NCI-H2227 treated with DMSO at 0.1 percent for 48 hours (cell line): ENCODE measurements at places on chromosomes 6 and 20.

- DNase-seq = no peak
Observed at GRCh38 chr6:15322781-15323536, 77.1 kb downstream of the JARID2 start.

DNA sequence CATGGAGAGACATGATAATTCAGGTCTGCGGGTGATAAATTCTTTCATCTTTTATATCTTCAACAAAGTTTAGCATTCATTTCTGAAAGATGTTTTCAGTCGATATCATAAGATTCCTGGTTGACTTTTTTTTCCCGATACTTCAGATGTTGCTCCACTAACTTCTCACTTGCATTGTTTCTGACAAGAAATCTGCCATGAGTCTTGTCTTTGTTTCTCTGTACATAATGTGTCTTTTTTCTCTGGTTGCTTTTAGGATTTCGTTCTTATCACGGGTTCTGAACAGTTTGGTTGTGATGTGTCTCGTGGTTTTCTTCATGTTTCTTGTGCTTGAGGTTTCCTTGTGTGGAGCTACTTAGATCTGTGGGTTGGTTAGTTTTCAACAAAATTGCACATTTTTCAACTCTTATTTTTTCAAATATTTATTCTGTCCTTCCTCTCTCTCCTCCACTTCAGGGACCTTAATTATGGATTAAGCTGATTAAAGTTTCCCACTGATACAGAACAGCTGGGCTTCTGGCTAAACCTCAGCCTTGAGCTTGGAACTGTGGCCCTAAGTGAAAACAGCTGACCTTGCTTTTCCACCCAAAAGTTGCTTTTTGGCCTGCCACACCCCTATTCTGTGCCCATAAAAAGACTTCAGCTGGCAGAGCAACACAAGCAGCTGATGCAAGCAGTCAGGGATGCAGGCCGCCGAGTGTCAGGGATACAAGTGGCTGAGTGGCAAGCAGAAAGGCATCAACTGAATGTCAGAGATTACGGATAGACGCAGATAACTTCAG is 97.9 kb upstream of the SNX9 start:
- no peak for DNase-seq

GRCh38 chr20:24993337-24994185 is 1.0 kb upstream of the APMAP start:
- peak; percentile 36 for DNase-seq

DNA sequence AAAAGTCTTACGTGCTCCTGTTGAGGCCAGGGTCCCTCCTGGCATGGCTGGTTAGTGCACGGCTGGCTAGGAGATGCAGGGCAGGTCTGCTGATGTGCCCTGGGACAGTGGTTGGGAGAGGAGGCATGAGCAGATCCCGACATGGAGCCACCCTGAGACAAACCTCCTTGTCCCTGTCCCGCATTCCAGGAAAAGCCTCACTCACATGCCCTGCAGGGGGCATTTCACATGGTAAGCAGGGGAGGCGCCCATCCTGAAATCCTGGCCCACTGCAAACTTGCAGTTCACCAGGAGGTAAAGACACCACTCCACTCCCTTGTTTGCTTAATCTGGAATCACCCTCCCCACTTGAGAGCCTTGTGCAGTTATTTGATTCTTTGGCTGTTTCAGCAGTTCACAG is 116.7 kb upstream of the SLC24A3 start:
- DNase-seq = no peak

DNA sequence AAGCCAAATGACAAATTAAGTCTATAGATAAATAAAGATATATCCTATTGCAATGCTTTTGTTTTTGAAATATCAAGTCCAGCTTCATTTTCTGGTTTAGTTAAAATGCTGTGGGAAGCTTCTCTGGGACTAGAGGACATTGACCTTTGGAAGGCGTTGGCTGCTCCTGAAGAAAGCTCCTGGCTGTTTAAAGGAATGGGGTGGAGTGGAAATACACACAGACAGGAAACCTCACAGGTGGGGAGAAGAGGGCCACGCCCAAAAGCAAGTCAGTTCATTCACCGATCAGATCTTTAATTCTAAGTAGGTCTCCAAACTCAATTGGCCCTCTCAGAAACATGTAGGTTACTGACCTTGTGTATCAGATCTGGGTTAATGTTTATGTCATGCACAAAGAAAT is 59.6 kb downstream of the SPTLC3 start:
- DNase-seq = no peak

DNA sequence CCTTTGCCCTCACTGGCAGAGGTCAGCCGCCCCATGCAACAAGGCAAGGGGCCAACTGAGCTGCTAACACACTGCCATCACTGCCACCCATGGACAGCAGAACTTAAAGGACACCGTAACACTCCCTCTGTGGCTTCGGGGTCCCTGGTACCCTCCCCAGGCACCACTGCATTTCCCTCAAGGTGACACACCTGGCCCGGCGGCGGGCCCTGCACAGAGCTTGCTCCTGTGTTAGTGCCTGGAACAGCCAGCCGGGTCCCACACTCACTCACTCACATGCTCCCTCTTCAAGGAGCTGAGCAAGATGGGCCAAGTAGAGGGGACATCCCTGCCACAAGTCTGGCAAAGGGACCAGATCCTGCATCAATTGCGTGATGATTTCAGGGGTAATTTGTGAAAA is 126.5 kb upstream of the SOX4 start:
- DNase-seq = no peak

DNA sequence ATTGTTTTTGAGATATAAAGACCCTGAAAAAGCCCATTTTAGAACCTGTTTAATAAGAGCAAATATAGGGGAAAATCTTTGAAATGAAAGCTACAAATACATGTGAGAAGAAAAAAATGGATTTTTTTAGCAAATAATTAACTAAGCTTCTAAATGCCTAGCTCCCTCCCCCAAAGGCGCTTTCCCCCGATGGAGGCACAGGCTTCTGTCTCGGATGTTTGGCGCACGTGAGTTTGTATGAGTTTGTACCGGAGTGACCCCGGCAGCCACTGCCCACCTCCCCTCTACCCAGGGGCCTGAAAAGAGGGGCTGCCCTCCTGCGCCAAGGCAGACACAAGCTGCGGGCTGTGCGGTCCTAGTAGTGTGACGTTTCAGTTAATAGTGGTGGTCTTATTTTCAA is 50.4 kb upstream of the TMEM181 start:
- no peak for DNase-seq

- DNase-seq = no peak
Observed at GRCh38 chr6:153056308-153056707, 53.8 kb upstream of the MTRF1L start.

DNA sequence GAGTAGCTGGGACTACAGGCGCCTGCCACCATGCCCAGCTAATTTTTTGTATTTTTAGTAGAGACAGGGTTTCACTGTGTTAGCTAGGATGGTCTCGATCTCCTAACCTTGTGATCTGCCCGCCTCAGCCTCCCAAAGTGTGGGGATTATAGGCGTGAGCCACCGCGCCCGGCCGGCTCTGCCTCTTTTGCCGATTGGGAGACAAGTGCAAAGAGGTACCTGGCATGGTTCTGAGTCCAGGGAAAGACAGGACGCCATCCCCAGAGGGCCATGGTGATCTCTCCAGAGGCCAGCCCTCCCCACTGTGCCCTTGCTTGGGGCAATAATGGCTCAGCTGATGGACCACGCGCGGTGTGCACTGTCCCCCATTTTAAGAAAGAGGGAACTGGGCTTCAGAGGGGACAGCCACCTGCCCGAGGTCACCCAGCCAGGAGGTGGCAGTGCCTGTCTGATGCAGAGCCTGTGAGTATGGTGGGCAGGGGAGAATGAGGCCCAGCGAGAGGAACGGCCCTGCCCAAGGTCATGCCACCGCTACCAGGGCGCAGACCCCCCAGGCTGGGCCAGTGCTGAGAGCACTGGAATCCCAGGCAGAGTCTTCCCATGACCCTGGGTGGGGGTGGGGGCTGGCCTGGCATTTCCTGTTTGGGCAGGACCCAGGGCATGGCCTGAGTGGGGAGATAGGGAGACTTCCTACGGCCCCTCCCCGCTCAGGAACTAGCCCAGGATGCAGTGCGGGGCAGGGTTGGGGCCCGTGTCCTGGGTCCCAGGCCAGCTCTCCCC is 61.0 kb downstream of the SNAI1 start:
- DNase-seq = no peak

- DNase-seq = no peak
Observed at GRCh38 chr6:75501756-75502155, 8.2 kb upstream of the FILIP1 start.

DNA sequence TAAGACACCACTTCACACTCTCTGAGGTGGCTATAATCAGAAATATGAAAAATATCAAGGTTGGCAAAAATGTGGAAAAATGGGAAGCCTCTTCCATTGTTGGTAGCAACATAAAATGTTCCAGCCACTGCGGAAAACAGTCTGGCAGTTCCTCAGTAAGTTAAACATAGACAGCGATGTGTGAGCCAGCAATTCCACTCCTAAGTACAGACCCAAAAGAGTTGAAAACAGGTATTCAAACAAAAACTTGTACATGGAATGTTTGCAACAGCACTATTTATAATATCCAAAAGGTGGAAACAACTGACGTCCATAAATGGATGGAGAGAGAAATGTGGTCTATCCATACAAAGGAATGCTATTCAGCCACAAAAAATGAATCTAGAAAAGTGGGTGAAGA is 7.4 kb upstream of the PPDPF start:
- no peak for DNase-seq

- no peak for DNase-seq
Observed at GRCh38 chr20:21353236-21353635, 44.1 kb downstream of the NKX2-4 start.

DNA sequence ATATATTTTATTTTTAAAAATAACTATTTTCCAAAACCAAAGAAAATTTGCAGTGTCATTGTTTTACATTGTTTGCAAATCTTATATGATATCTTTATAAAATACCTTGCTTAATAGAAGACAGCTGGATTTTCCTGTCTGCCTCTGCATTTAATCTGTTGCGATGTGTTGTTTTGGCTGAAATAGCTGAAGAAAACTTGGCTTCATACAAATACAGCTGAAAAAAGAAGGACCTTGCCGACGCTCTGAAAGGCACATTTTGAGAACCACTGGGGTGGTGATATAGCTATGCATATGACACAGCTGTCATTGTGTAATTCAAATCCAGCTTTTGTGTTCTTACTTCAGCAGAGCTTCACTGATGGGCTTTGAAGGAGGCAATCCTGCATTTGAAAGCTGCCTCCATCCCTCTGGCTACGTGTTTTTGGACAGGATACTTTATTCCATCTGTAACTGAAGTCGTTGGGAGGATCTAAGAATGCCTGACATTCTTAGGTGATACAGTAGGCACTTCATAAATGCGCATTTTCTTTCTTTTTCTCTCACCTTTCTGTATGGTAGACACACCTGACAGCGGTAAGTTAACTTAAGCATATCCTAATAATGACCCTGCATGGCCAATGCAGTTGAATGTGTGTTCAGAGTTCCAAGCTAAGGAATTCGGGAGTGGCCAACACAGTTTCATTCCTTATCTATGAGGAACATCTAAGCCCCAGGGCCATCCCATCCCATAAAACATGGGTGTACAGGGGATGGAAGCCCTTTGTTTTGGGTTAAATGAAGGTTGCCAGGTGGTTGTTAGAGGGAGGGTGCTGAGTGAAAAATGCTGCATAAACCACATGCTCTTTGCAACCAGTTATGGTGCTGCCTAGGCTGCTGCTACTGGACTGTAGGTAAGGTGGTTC is 213.0 kb downstream of the TFAP2A start:
- no peak for DNase-seq

DNA sequence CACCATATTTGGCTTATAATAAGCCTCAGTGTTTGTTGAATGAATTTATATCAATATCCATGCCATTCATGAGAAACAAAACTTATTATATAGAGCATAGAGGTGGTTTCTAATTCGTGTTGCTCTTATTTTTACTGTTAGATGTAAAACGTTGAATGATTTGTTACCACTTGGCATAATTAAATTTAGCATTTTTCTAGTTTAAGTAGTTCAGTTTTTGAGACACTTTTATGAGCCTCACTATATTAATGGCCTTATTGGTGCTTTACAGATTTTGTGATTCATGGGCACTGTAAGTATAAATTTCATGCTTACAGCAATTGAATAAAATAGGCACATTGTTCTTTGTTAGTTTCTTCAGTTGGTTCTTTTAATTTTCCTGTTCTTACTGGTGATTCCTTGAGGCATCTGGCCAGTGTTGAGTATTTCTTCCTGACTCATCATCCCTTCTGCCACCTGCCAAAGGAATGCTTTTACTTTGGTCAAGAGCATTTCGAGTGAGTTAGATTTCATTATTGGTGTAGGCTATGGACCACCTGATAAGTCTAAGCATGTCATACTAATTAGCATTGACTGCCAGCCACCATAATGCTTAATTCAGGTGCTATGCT is 34.8 kb downstream of the CDKAL1 start:
- no peak for DNase-seq

DNA sequence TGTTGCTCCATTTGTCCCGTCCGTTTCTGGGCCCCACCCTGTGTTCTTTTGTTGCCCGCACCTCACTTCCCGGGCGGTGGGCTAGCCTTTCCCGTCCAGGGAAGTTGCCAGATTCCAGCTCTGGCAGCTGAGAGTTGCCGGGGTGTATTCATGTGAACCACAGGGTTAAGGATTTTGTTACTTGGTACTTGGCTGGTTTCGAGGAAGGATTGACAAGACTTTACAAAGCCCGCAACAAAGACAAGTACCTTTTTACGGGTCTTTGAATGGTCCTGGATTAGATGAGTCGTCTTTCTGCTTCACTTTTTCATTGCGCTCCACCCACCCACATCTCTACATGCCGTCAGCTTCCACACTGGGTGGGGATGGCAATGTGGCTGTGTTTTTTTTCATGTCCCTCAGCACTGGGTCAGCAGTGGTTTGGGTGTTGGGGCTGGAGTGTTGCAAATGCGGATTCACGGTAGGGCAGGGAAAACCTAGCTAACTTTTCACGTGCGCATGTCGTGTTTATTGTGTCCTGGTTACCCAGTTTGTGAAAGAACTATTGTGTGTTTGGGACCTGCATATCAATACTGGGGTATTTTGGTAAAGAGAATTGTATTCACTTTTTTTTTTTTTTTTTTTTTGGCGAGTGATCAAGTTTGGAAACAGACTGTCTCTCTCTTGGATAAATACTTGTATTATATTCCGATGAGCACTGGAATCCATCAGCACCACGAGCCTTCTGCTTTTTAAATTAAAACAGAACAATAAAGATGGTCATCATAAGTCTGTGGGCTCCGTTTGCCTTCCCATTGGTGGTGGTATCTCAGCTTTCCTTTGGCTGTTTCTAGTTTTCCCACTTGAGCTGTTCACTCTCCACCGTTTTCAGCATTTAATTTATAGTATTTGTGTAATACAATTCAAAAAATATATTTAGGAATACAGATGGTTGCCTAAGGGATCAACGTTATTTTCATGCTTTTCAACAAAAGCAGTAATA is 1.2 kb downstream of the DUSP22 start:
- DNase-seq = no peak

DNA sequence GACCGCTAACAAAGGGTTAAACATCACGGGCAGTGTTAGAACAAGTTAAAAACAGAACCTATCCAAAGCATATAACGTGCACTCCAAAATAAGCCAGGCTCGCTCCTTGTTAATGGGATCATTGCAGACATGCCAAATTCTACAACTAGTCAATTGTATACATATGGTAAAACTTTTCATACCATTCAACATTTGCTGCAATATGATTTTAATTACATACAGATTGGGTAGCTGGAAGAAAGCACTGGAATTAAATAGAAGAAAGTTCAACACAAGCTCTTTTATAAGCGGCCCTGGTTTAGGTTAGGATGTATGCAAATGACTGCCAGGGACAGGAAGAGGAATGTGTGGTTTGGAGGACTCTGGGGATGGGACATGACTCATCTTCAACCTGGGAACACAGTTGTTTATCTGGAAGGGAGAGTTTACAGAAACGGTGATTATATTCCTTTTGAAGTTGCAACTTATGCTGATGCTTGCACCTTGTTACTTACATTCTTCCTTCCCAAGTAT is 62.5 kb upstream of the TIAM2 start:
- DNase-seq = no peak
